Breast epithelium (tissue), 4 donors: ENCODE measurements at places on chromosomes 3 and 15.

GRCh38 chr3:16932877-16933276 lies 48.1 kb downstream of the PLCL2 start:
- no peak for DNase-seq

GRCh38 chr15:42608110-42608531 lies 32.7 kb downstream of the STARD9 start:
- no peak for DNase-seq

DNA sequence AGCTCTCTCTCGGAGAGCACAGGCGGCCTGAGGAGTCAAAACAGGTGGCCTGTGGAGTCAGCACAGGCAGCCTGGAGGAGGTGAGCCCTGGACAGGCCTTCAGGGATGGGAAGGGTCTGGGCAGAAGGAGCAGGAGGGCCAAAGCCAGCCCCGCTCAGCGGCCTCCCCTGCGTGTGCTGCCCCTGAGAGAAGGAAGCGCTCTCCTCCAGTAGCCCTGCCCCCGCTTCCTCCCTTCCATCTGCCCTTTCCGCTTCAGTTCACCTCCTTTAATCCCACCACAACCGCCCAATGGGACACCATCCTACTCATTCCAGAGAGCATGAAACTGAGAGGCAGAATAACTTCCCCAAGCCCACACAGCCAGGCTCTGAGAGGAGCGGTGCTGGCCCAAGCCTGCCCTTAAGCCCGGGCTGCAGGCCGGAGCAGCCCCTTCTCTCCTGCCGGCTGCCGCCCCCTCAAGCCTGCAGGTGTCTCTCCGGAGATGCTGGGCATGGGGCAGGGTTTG lies 3.2 kb upstream of the NR2E3 start:
- no peak for DNase-seq

DNA sequence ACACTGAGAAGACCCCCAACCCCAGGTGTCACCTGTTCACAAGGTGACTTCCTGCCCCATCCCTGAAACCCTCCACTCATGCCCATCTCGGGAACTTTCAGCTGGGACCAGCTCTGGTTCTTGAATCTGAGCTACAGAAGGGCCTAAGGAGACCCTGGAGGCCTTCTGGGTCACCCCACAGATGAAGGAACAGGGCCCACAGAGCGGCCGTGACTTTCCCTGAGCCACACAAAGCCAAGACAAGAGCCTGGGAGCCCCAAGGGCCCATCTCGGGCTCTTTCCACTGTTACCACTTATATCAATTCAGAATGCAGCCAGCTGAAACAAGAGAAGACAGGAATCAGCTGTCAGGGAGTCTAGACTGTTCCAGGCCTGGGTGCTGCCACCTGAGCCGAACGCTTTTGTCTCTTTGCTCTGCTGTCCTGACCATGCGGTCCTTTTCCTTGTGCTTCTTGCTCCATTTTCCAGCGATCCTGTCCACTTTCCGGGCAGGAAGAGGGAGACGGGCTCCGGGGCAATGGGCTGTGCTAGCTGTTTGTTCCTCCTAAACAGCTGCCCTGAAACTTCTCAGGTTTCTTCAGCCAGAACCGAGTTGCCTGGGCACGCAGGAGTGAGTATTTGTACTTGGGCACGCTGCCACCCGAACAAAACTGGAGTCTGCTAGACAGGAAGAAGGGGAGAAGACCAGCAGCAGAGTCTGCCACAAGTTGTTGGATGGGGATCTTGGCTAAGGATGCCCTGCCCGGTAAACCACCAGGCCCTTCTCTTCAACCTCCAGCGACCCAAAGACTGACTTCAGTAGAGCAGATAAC lies 28.0 kb upstream of the PIGZ start:
- no peak for DNase-seq

GRCh38 chr15:90036343-90036742 lies 35.2 kb downstream of the ZNF710 start:
- no peak for DNase-seq

GRCh38 chr3:76063019-76063418 lies 277.7 kb upstream of the ZNF717 start:
- DNase-seq, result no peak

DNA sequence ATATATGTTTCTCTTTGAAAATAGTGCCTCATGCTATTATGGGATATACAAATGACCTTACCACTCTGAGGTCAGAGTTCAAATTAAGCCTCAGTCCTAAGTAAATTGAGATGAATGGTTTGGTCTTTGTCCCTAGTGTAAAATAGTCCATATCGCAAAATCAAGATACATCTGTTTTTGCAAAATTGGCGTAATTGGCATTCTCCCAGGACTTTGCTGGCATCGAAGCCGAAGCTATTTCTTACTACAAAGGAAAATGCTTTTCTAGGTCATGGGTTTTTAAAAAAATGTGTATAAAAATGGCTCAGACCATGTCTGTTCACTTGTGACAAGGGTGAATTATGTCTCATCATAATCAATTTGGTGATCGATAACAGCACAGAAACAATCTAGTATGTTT lies 25.9 kb downstream of the ROBO2 start:
- DNase-seq, result no peak

DNA sequence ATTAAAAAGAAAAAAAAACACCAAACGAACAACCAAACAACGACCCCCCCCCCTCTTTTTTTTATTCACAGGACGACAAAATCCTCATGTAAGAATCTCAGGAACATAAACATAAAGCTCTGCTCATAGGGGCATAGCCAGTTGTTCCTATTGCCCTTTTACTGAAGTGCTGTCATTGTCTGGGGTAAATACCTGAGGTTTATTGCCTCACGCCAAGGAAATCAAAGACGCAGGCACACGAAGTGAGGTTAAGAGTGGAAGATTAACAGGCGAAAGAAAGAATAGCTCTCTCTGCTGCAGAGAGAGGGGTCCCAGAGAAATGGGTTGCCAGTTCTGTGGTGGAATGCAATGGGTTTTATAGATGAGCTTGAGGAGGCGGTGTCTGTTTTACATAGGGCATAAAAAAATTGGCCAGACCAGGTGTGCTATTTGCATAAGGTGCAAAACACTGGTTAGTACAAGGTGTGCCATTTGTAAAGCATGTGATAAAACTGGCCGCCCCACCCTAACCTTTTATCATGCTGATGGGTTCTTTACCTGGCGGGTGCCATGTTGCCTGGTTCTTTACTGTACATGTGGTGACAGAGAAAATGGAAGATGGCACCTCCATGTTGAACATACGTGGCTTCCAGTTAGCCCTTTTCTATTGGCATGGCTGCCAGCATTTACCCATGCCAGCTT lies 257.6 kb upstream of the ZPLD1 start:
- DNase-seq, result no peak

DNA sequence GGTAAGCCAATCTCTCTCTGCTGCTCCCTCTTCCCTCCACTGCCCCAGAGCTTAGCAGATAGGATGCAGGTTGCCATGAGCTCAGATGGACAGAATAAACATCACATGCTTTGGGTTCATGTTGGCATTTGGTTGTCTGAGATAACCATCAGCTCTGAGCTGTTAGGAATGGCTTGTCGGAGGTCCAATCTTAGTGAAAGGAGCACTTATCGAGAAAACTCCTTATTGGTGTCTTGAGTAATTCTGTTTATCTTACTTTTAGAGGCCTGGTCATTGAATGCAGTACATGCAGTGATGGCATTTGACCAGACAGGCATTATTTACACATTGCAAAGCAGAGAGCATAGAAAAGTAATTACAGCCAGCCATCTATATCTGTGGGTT lies 99.7 kb downstream of the CEMIP start:
- no peak for DNase-seq

DNA sequence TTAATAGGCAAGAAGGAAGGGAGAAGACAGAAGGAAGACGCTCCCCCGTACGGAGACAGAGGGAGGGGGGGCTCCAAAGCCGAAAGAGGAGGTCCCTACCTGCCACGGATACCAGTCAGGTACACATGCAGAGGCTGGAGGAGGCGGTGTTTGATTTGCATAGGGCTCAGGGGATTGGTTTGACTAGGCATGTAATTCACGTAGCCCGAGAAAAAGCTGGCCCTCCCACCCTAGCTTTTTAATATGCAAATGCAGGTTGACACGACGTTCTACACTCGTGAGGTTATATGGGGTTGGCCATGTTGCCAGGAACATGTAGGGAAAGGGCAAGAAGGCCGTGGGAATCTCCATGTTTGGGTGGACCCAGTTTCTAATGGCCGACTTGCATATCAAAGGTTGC lies 29.8 kb downstream of the ZNF592 start:
- no peak for DNase-seq

GRCh38 chr3:108293858-108294257 lies 2.5 kb upstream of the HHLA2 start:
- no peak for DNase-seq

- DNase-seq, result no peak
Observed at GRCh38 chr3:57826952-57827723, 71.0 kb downstream of the SLMAP start.
